ENCODE measurements at places on chromosomes 3 and 15. TPM values are rescaled to one million over a fixed set of nuclear protein-coding genes. Genes with fewer than 3 reads are reported as not detected.

GRCh38 chr3:22621205-22621809, 581.8 kb upstream of the UBE2E2 start:
- no peak overlapping the region for H3K4me3 ChIP-seq
- no peaks in the 10 kb centered on the region for H3K27me3 ChIP-seq
- no peak for DNase-seq
- no peak overlapping the region for H3K27ac ChIP-seq

GRCh38 chr15:80695911-80696661, 976 bp downstream of the ABHD17C start:
- H3K27me3 ChIP-seq: no peaks in the 10 kb centered on the region
- no peak for DNase-seq
- H3K36me3 ChIP-seq: no peaks in the 10 kb centered on the region
- H3K4me1 ChIP-seq: peaks cover 12% of the 10 kb centered on the region
- H3K4me3 ChIP-seq: peak overlapping the region; percentile 48

DNA sequence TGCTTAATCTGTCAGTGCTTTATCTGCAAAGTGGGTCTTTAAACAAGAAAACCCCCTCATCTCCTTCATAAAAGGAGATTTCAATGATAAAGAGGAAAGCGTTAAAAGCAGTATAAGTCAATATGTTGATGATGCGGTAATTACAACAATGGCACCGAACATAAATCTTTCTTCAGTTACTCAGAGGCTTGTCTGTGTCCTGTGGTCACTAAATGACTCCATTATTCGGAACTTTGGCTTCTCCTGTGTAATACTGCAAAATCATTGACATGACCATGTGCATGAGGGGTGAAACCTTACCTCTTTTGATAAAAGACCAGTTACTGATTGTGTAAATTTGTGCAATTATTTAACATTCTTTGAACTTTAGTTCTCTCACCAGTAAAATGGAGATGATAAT, 4.8 kb upstream of the USP3 start:
- H3K4me3 ChIP-seq: no peak overlapping the region
- H3K36me3 ChIP-seq: no peaks in the 10 kb centered on the region
- peaks cover 88% of the 10 kb centered on the region for H3K4me1 ChIP-seq
- H3K27me3 ChIP-seq: no peaks in the 10 kb centered on the region

DNA sequence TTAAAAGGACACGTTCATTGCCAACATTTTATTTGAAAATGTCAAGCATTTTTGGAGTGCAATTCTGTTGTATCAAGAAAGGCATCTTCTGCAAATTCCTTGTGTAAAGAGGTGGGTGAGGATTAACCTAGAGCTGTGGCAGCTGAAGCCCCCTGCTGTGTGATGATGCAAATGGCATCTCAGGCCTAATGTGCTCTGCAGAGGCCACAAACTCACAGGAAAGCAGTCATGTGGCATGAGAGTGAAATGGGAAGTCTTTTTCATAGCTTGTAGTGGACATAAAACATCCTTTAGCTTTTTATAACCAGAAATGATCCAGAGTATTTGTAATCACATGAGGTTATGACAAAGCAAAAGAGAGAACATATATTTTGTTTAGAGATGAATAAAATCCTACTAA, 6.4 kb downstream of the CADM2 start:
- H3K36me3 ChIP-seq: no peaks in the 10 kb centered on the region
- no peak overlapping the region for H3K27ac ChIP-seq
- H3K27me3 ChIP-seq: peaks cover 15% of the 10 kb centered on the region
- DNase-seq: no peak
- no peaks in the 10 kb centered on the region for H3K4me1 ChIP-seq

DNA sequence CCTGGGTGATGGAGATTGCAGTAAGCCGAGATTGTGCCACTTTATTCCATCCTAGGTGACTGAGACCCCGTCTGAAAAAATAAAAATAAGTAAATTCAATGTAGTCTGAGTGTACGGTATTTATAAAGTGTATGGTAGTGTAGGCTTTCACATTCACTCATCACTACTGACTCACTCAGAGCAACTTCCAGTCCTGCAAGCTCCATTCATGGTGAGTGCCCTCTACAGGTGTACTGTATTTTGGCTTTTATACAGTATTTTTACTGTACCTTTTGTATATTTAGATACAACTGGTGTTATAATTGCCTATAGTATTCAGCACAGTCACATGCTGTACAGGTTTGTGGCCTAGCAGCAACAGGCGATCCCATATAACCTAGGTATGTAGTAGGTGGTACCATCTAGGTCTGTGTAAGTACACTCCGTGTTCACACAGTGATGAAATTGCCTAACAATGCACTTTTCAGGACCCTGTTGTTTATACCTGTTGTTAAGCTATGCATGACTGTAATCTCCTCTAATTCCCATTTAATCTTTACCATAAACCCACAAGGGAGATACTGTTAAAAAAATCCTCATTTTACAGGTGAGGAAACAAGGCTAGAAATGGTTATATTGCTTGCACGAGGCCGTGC, 19.3 kb downstream of the CACNA1D start:
- no peak overlapping the region for H3K27ac ChIP-seq
- H3K27me3 ChIP-seq: no peaks in the 10 kb centered on the region
- H3K4me3 ChIP-seq: no peak overlapping the region
- no peaks in the 10 kb centered on the region for H3K36me3 ChIP-seq
- no peaks in the 10 kb centered on the region for H3K4me1 ChIP-seq

DNA sequence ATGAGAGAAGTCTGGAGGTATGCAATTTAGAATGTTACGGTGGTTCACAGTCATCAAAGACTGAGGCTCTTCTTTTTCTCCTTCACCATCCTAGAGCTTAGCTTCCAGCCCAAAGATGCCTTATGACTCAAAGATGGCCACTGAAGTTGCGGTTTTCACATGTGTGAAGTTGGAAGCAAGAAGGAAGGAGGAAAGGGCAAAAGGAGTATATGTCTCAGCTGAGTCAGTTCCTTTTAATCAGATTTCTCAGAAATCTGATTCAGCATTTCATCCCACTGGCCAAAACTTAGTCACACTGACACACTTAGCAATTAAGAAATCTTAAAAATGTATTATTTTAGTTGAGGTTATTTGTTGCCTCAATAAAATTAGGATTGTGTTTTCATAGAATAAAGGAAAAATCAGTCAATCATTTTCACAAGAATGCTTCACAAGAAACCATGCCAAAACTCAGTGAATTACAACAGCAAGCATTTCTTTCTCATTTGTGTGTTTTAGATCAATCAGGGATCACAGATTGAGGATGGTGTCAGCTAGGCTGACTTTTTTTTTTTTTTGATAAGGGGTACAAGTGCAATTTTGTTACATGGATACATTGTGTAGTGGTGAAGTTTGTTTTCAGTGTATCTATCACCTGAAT, 211.1 kb upstream of the GADL1 start:
- no peak for DNase-seq
- no peaks in the 10 kb centered on the region for H3K27me3 ChIP-seq
- H3K4me3 ChIP-seq: no peak overlapping the region

DNA sequence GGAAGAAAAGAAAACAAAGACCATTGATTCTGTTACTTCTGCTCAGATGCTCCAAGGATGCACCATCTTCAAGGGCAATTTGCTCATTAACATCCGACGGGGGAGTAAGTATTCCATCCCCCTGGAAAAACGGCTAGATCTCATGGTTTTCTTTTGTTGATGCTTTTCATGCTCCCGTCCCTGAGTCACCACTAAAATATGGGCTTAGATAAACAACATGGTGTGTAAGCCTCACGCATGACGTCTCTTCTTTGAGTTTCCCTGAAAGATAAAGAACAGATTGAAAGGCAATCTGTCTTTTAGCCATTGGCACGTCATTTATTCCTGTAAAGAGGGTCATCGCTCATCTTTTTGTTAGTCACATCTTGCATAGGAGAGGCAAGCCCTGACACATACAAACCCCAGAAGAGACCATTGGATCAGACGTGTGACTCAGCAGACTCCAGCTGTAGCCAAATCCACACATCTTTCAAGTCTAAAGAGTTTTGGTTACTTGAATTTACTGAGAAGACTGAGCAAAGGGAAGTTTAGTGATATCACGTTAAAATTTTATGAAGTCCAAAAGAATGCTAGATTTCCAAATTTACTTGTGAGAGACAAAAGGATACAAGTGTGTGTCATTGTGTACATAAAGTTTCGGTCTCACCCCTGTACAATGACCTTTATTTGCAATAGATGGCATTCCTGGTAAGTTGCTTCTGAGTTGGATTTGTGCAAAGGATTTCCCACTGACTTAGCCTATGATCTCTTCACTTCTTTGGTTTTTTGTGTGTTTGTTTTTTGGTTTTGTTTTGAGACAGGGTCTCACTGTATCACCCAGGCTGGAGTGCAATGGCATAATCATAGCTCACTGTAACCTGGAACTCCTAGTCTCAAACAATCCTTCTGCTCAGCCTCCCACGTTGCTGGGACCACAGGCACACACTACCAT, 110.5 kb downstream of the PGPEP1L start:
- no peak overlapping the region for H3K27ac ChIP-seq
- no peaks in the 10 kb centered on the region for H3K36me3 ChIP-seq
- DNase-seq: no peak
- no peaks in the 10 kb centered on the region for H3K4me1 ChIP-seq
- no peak overlapping the region for H3K4me3 ChIP-seq

DNA sequence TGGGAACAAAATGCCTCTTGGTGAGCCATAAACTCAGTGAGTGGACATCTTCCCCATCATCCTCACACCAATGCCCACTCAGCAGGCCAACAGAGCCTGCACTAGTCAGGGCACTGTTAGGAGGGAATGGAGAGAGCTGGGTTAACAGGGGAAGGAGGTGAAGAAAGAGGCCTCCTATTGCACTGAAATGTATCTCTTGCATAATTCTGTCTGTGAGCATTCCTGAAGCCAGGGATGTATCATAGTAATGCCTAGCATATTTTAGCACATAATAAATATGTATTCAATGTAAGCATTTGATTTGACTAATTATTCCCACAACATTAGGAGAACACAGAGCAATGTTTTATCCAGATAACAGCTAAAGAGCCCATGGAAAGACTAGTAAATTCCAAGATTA, 81.2 kb downstream of the ANO10 start:
- no peak overlapping the region for H3K4me3 ChIP-seq
- no peaks in the 10 kb centered on the region for H3K4me1 ChIP-seq
- H3K27ac ChIP-seq: no peak overlapping the region
- no peaks in the 10 kb centered on the region for H3K27me3 ChIP-seq

GRCh38 chr3:171984883-171985282, 54.5 kb upstream of the FNDC3B start:
- DNase-seq: no peak
- H3K27ac ChIP-seq: no peak overlapping the region

DNA sequence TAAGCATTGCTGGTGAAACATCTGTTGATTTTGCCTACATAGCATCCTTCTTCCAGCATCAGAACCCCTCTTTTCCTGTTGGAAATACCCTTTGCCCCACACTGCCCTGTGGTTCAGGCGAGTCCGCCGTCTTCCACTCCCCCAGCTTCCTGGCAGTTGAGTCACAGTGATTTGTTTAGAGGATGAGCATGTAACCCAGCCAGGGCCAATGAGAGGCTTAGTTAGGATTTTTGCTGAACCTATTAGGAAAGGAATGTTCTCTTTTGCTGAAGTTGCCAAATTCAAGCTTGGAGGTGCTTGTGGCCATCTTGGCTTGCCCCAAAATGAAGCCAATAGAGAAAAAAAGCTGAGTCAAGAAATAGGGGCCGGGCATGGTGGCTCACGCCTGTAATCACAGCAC, 19.0 kb upstream of the MEX3B start:
- no peaks in the 10 kb centered on the region for H3K36me3 ChIP-seq
- no peaks in the 10 kb centered on the region for H3K4me1 ChIP-seq
- H3K27me3 ChIP-seq: no peaks in the 10 kb centered on the region
- no peak overlapping the region for H3K4me3 ChIP-seq
- no peak for DNase-seq

- H3K4me1 ChIP-seq: peaks cover 5% of the 10 kb centered on the region
- H3K4me3 ChIP-seq: no peak overlapping the region
- H3K36me3 ChIP-seq: no peaks in the 10 kb centered on the region
These were observed 116.5 kb downstream of the ANO10 start for GRCh38 chr3:43505351-43505750.

DNA sequence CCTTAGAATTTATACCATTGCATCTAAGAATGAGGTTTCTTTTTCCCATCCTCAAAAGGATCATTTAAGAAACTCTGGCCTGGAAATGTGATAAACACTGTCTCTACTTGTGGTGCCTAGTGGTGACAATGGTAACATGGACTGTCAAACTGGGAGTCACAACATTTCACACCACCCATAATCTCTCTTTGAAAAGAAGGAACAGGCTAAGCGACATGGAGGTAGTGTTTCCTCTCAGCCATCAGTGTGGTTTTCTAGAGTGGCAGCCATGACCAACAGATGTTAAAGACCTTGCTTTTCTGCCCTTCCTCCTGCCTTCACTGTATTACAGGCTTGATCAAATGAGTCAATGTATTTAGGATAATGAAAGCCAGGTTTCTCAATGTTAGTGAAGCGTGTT, 283.1 kb upstream of the STAC start:
- no peaks in the 10 kb centered on the region for H3K36me3 ChIP-seq
- H3K4me3 ChIP-seq: no peak overlapping the region
- no peaks in the 10 kb centered on the region for H3K27me3 ChIP-seq
- no peak overlapping the region for H3K27ac ChIP-seq
- no peaks in the 10 kb centered on the region for H3K4me1 ChIP-seq

ASB14 gene
- total RNA-seq: not detected

IP6K2 gene
- total RNA-seq: 148 TPM

ACSBG1 gene
- total RNA-seq: not detected

UBA7 gene
- 283 TPM for total RNA-seq

CELF6 gene
- 3.2 TPM for total RNA-seq

Measured in natural killer cell (primary cell).